ENCODE measurements at places on chromosomes 7 and 10.

DNA sequence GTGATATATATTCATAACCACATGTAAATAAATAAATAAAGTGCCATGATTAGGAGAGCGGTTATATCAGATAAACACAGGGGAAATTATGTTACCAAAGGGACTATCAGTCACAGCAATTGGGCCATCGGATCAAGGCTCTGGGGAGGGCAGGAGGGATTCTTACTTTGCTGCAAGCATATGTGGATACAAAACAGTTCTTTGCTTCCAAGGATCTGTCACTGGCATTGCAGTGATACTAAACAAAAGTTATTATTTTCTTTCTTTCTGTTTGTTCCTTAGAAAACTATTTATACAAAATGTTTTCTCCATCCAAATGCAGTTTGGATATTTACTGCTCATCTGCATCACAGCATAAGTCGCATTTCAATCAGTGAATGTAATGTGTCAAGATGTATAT is 188.4 kb upstream of the MGMT start:
- no peak for DNase-seq

DNA sequence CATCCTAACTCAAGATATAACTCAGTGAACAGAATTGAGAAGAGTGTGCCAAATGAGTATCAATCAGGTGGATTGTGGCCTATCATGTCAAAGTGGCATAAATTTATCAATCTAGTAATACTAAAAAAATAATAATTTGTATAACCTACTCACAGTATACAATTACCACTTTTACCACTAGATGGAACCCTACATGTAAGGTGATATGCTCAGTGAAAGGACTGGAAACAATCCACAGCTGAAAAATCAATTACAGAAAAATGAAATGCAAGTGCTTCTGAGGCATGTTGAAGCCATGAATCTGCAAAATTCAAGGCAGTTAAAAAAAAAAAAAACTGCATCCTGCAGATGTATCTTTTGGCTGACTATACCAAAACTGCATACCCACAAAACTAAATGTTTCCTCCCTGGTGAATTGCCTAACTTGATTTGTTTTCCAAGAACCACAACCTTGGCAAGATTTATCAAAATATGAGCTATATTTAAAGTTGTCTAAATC is 13.9 kb downstream of the ARHGAP19 start:
- DNase-seq, result no peak

- no peak for DNase-seq
These were observed 661.7 kb upstream of the SORCS1 start for GRCh38 chr10:107826171-107826570.

- DNase-seq, result no peak
These were observed 14.2 kb upstream of the ACSL5 start for GRCh38 chr10:112359606-112360307.

GRCh38 chr10:21650353-21650752 is 116.3 kb downstream of the MLLT10 start:
- no peak for DNase-seq

DNA sequence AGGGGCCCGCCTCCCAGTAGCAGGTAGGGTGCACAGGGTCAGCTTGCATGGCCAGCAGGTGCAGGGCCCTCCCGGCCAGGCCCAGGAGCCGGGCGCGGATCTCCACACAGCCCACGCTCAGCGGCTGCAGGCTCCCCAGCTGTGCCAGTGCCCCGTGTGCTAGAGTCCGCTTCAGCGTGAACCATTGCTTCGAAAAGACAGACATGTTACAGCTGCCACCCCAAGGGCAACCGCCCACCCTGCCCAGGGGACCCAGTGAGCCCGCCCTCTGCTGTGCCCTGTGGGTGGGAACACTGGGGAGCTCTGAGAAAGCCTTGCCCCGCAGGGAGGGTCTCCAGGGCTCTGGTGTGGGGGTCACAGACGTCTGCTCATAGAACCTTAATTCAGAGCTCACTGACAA is 64.3 kb upstream of the NKX6-2 start:
- no peak for DNase-seq

DNA sequence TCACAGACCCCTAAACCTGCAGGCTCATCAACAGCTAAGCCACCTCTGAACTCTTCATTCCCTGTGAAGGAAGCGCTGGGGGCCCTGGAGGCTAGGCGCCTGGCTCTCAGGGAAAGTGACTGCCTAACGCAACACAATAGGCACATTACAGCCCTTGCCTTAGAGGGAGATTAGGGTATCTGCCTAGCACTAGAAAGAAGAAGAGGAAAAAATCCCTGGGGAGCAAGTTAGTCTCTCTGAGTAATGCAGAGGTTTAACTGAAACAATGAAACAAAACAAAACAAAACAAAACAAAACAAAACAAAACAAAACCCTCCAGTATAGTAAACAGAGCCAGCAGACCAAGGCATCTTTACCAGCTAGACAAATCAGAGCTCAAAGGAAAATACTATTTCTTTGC is 2.6 kb downstream of the ZNF777 start:
- DNase-seq, result no peak

- DNase-seq, result no peak
These were observed 25.2 kb downstream of the YWHAG start for GRCh38 chr7:76333511-76334101.

- DNase-seq, result no peak
These were observed 24.5 kb downstream of the SLC25A16 start for GRCh38 chr10:68502846-68503245.

GRCh38 chr7:38615665-38616064 is 15.5 kb downstream of the AMPH start:
- DNase-seq, result no peak

GRCh38 chr7:44104860-44105771 is 971 bp downstream of the AEBP1 start:
- DNase-seq, result no peak

GRCh38 chr10:88343761-88344484 is 239.2 kb downstream of the RNLS start:
- DNase-seq, result no peak

GRCh38 chr10:70843776-70844489 is 28.2 kb downstream of the SGPL1 start:
- no peak for DNase-seq

DNA sequence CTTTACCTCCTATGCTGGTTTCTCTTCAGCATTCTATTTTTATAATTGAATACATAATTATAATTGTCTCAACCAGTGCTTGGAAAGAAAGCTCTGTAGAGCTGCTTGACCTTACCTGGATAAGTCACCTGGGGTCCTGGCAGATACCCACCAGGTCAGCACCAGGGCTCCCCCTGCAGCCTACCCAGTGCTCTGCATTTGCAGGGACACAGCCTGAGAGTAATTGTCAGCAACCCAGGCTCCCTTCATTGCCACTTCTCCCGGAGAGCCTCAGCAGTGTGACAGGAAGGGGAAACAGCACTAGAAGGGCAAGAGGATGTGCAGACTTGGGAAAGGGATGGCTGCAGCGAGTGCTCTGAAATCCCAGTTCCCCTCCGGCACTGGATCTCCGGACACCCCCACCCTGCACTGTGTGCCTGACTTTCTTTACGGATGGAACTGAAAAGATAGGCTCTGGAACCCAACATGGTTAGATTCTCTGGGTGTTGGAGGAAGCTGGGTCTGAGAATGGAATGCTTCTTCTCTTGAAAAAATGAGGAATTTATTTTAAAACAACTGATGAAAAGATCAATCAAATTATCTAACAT is 11.4 kb upstream of the PAX4 start:
- no peak for DNase-seq

DNA sequence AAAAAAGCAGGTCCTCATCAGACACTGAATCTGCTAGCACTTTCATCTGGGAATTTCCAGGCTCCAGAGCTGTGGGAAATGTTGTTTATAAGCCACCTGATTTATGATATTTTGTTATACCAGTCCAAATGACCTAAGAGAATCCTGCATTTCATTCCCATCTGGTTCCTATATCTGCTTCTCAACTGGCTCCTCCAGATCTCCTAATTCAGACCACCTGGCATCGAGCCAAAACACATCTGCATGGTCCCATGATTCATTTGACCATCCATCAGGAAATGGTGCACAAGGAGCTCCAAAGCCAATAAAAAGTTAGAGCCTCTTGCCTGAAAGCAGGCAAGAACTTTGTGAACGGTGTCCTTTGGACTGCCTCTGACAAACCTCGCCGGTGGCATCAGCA is 108.9 kb downstream of the IPMK start:
- no peak for DNase-seq

DNA sequence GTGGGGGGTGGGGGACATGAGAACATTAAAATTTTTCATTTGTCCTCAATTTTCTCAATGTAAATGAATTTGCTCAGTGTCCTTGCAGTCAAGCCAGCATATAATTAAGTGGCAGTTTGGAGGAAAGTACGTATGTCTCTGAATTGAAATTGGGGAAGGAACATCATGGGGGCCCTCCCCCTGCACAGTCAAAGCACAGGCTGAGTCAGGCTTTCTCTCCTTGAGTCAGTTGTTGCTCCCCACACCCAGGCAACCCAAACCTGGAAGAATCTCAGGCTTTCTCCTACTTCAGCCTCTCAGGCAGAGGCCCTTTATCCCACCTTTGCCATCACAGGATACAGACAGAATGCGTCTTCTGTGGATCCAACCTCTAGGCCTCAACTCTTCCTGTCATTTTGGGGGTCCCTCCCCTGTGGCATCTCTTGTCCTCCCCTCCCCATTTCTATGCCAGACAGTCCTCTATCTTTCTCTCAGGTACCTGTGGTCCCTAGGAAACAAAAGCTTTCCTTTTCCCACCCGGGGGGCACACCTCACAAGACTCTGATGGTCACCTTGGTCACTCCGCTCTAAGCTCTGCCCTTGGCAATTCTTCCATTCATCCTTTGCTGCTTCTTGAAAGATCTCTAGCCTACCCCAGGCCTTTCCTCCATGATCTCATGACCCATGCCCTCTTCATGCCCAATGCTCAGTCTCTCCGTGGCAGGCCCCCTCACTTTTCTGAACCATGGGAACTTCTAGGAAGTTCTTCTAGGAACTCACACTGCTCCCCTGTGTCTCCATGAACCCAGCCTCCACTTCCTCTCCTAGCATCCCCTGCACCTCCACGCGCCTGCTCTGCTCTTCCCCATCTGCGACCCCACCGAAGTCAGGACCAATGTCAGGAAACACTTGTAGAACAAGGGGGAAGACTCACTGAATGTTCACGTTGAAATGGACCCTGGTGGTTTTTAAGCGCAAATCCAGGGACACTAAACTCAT is 40.4 kb downstream of the CREB3L2 start:
- DNase-seq, result no peak

GRCh38 chr10:84957427-84957826 is 629.0 kb downstream of the CCSER2 start:
- no peak for DNase-seq

GRCh38 chr7:1204460-1205140 is 28.1 kb upstream of the UNCX start:
- no peak for DNase-seq

- DNase-seq, result no peak
These were observed 60.2 kb upstream of the LOXL4 start for GRCh38 chr10:98328163-98328562.

GRCh38 chr7:6530626-6531491 is 20.4 kb downstream of the GRID2IP start:
- peak; percentile 23 for DNase-seq

DNA sequence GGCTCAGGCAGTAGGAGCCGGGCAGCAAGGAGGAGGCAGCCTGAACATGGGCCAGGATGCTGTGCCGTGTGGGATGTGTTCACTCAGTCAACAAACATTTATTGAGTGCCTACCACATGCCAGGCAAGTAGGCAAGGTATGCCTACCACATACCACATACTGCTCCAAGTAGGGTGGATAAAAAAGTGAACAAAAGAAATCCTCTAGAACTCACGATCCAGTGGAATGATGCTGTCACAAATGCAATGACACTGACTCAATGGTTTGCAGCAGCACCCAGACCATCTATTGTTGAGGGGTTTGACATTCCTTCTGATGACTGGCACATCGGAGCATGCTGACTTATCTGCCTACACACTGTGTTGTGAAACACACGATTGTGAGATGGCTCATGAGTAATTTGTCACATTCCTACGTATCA is 413.5 kb downstream of the NRG3 start:
- no peak for DNase-seq

DNA sequence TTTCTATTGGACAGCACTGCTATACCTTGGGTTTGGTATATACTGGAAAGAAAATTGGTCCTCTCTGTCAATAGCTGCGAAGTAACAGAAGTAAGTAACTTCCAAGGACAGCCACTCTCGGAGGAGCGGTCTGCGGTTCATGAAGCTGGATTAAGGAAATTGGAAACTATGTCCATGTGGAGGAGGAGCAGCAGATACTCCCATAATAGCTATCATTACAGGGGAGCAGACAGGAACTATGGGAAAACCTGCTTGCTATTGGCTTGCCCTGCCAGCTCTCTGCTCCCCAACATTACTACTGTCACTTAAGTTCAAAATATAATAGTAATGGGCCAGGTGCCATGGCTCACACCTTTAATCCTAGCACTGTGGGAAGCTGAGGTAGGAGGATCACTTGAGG is 83.9 kb upstream of the TRIL start:
- no peak for DNase-seq

- no peak for DNase-seq
These were observed 40.5 kb downstream of the CAPZA2 start for GRCh38 chr7:116902867-116903266.

DNA sequence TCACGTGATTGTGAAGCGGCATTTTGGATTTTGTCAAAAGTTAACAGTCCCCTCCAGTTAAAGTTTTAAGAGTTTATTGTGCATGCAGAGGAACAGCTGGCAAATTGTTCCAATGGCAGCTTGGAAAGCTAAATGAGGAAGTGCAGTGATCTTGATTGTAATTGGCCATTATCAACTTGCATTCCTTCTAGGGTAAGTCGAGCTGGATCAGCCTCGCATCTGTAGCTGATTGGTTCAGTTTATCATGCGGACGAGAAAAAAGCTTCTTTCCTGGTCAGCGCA is 566 bp downstream of the ZNF789 start:
- no peak for DNase-seq

DNA sequence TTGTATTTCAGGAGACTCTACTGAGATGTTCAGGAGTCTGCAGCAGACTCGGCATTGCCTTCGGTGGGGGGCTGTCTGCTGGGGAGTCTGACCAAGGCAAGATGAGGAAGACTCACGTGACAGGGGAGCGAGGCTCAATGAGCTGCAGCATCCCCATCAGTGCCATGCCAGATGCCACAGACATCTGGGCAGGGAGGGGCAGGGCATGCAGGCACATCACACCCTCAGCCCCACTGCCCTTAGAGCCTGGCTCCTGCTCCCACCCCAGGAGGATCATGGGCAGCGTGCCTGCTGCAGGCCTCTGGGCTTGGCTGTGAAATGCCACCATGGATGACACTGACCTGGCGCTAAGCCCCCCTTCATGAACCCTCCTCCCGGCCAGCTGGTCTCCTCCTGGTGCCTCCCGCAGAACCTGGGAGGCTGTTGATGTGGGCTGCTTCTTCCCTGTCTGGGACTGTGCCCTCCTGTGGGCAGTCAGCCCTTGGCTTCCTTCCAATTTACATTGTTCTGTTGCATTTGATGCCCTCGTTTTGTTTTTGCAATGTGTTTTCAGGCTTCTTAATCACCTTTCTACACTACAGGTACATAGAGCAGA is 235.0 kb downstream of the PAXIP1 start:
- no peak for DNase-seq

GRCh38 chr7:40015790-40016296 is 65.8 kb downstream of the CDK13 start:
- no peak for DNase-seq

Data from T-helper 17 cell (primary cell).